ENCODE measurements at places on chromosomes 1 and 21. TPM values are rescaled to one million over a fixed set of nuclear protein-coding genes. Genes with fewer than 3 reads are reported as not detected.

Gene KRTAP13-1
- polyA plus RNA-seq, result not detected

Gene PAPPA2
- 0.02 TPM for polyA plus RNA-seq

Gene C1orf94
- polyA plus RNA-seq, result not detected

Gene ADGRB2
- polyA plus RNA-seq, result 0.89 TPM

Gene NPR1
- polyA plus RNA-seq, result 35.9 TPM

DNA sequence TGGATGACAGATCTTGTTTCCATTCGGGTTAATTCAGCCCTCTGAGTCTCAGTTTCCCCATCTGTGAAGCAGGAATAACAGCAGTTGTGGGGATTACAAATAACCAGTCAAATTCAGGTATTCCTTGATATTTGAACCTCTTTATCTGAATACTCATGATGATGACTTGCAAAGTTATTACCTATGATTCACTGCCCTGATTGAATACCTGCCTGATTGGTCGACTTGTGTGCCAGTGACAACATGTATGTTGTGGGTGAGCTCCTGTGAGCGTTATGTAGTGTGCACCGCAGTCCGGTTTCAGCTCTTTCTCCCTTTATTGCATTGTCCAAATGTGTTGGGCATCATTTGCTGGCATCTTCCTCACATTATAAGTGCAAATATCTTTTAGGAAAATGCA, 9.5 kb upstream of the TMEM61 start:
- no peaks in the 10 kb centered on the region for H3K36me3 ChIP-seq
- DNase-seq, result no peak

DNA sequence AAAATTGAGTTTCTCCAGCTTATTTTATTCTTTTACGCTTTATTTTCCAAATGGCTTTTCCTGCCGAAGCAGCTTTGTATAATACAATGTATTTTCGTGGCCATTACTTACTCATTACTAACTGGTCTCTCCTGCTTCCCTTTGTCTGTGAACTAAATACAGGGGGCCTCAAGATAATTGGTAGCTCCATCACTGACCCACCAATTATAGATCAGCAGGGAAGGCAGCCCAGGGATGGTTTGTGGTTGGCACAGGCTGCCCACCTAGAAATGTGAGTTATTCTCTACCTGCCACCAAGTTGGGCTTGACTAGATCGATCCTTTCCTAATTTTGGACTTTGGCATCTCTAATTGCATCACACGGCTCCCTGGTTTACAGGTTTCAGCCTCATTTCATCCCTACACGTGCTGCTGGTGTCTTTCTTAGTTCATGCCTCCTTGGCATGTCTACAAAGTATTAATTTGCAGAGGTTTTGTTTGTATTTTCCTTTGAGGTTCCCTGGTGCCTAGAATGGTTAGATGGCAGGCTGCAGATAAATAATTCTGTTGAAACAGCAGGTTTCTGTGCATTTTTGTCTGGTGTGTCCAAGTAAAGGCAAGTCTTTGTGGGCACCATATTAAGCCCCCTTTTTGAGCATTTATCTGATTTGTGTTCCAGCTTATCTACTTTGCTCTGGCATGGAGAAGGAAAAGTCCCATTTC, 35.2 kb downstream of the PEX14 start:
- no peak overlapping the region for H3K4me3 ChIP-seq
- no peaks in the 10 kb centered on the region for H3K36me3 ChIP-seq
- H3K27ac ChIP-seq, result no peak overlapping the region
- no peaks in the 10 kb centered on the region for H3K27me3 ChIP-seq
- no peak for DNase-seq

DNA sequence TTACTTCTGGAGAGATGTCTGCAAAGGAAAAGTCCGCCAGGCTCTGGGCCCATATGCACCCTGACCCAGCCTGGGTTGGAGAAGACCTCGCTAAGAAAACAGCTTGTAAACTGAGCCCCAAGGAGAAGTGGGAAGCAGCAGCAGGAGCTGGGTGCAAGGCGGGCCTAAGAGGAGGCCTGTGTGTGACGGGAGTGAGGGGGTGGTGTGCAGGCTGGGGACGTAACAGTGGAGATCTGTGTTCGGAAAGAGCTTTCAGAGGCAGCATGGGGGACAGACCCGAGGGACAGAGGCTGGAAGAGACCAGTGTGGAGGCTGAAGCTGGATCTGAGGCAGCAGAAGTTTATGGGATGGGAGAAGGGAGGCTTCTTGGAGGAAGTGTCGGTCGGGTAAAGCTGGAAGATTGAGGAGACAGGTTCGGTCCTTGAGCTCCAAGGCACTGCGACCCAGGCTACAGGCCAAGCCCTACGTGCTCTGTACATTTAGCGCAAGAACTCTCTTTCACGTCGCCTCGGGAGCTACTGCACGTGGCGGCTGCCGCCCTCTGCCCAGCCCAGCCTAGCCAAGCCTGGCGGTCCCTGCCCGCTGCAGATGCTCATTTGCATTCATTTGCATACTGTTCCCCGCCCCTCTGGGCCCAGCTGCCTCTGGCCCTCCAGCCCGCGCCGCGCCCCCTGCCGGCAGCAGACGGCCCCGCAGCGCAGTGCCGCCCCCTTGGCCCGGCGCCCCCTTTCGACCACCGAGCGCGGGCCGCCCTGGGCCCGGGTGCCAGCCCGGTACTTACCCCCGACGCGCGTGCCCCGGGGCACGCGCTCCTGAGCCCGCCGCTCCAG, 6.3 kb downstream of the HPCA start:
- peaks cover 4% of the 10 kb centered on the region for H3K4me1 ChIP-seq
- H3K36me3 ChIP-seq, result no peaks in the 10 kb centered on the region
- H3K4me3 ChIP-seq, result no peak overlapping the region
- H3K27me3 ChIP-seq, result peaks cover 13% of the 10 kb centered on the region

DNA sequence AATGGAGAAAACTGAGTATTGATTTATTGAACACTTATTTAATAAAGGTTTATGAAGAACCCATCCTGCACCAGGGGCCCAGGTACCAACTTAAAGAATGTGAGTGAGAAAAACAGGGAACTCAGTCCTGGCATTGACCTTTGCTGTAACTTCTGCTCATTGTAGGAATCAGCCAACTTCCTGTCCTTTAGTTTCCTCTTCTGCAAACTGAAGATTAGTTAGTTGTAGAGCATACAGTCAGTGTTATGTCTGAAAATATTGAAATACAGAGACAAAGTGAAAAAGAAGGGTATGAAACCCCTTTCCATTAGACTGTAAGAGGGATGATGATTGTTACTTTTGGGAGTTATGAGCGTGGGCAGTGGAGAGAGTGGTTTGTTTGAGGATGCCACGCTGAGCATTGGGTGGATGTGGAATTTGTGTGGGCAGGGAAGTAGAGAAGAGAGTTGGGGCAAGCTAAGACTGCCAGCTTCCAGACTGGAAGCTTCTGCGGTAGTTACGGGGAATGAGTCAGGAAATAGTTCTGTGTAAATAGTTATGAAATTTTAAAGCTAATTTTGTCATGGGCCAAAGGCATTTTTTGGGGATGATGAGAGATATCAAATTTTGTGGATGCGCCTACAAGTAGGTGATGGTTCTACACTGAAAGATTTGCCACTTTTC, 89.2 kb downstream of the GPR88 start:
- no peaks in the 10 kb centered on the region for H3K36me3 ChIP-seq
- no peak for DNase-seq
- no peaks in the 10 kb centered on the region for H3K27me3 ChIP-seq
- no peak overlapping the region for H3K4me3 ChIP-seq
- H3K4me1 ChIP-seq, result peaks cover 16% of the 10 kb centered on the region

DNA sequence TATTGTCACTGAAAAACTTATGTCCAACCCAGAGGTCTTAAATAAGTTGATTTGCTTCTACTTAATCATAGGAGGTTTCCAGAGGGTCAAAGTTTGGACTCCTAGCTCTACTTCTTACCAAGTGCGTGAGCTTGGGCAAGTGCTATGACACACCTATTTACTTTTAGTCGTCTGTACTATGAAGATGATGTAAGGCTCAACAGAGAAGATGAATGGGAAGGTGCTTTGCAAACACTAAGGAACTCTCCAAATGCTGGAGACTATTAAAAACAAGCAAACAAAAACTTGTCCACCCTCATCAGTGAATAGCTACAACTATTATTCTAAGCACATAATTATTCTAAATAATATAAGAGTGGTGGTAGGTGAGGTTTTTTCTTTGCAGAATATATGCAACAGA, 232.3 kb upstream of the USP24 start:
- H3K4me1 ChIP-seq, result no peaks in the 10 kb centered on the region
- H3K4me3 ChIP-seq, result no peak overlapping the region

- H3K27ac ChIP-seq, result no peak overlapping the region
- peaks cover 94% of the 10 kb centered on the region for H3K27me3 ChIP-seq
- no peak for DNase-seq
- no peaks in the 10 kb centered on the region for H3K36me3 ChIP-seq
- H3K4me3 ChIP-seq, result no peak overlapping the region
These were observed 60.8 kb downstream of the MEF2D start for GRCh38 chr1:156439777-156440183.

GRCh38 chr1:75472971-75473603, 137.8 kb downstream of the SLC44A5 start:
- H3K4me3 ChIP-seq, result no peak overlapping the region
- H3K36me3 ChIP-seq, result no peaks in the 10 kb centered on the region
- H3K4me1 ChIP-seq, result no peaks in the 10 kb centered on the region
- H3K27ac ChIP-seq, result no peak overlapping the region
- H3K27me3 ChIP-seq, result no peaks in the 10 kb centered on the region
- no peak for DNase-seq

- no peak overlapping the region for H3K4me3 ChIP-seq
- H3K36me3 ChIP-seq, result no peaks in the 10 kb centered on the region
- no peak overlapping the region for H3K27ac ChIP-seq
- no peak for DNase-seq
- peaks cover 3% of the 10 kb centered on the region for H3K4me1 ChIP-seq
- no peaks in the 10 kb centered on the region for H3K27me3 ChIP-seq
These were observed 114.7 kb downstream of the PBX1 start for GRCh38 chr1:164673584-164674214.

GRCh38 chr1:192763756-192764155, 45.1 kb upstream of the RGS2 start:
- no peak overlapping the region for H3K4me3 ChIP-seq
- H3K36me3 ChIP-seq, result no peaks in the 10 kb centered on the region
- DNase-seq, result peak; percentile 58
- H3K4me1 ChIP-seq, result peaks cover 11% of the 10 kb centered on the region

- no peak for DNase-seq
- H3K4me3 ChIP-seq, result no peak overlapping the region
- no peaks in the 10 kb centered on the region for H3K36me3 ChIP-seq
- H3K4me1 ChIP-seq, result peaks cover 8% of the 10 kb centered on the region
- no peak overlapping the region for H3K27ac ChIP-seq
These were observed 19.7 kb upstream of the CHI3L1 start for GRCh38 chr1:203206129-203206687.

Data from lung (tissue), 17 donors.